Stimulated activated naive B cell treated with anti-CD40 and anti-IgM and Interleukin-4, amounts not matched to agents 10 μg/mL and 1 μg/mL and 100 μg/mL, for 72 hours (primary cell): ENCODE measurements at places on chromosomes 3 and 15.

GRCh38 chr3:14352002-14352627, 50.3 kb upstream of the SLC6A6 start:
- DNase-seq: no peak

DNA sequence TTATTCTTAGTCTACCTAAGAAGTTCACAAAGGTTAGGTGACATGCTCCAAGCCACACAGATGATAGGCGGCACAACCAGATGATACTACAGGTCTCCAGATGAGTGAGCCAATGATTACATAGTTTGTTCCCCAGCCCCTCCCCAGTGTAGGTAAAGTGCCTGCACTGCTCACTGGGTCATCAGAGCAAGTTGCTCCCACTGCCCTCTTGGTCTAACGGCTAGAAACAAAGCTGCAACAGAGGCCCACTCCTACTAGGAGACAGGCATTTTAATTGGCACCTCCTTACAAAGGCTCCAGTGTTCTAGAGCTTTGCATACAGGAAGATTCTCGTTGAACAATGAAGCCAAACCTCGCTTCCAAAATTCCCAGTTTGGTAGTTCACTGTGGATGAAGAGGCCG, 47.3 kb downstream of the TMEM44 start:
- no peak for DNase-seq

DNA sequence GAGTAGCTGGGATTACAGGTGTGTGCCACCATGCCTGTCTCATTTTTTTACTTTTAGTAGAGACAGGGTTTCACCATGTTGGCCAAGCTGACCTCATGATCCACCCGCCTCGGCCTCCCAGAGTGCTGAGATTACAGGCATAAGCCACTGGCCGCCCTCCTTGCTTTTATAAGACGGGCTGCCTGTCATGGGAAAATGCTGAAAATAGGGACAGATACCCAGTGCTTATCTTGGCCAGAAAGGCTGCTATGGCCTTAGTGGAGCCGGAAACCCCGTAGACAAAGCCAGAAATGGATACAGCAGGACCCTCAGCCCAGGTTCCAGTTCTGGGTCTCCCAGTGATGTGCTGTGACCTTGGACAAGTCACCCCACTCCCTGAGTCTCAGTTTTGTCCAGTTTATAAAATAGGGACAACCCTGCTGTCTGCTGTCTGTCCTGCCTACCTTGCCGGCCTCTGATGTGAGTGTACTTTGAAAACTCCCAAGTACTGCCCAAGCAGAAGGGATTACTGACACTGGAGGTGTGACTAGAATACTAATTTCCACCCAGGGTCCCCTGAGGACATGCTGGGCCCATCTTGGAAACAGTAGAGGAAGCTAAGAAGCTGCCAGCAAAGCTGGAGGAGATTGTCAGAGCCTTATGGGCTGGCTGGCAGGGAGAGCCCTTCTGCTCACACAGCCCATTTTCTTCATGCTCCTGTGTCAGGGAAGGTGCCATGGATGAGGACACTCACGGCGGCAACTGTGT, 59.6 kb downstream of the BDH1 start:
- DNase-seq: no peak

- DNase-seq: no peak
Observed at GRCh38 chr3:139601191-139601961, 61.8 kb upstream of the RBP1 start.

DNA sequence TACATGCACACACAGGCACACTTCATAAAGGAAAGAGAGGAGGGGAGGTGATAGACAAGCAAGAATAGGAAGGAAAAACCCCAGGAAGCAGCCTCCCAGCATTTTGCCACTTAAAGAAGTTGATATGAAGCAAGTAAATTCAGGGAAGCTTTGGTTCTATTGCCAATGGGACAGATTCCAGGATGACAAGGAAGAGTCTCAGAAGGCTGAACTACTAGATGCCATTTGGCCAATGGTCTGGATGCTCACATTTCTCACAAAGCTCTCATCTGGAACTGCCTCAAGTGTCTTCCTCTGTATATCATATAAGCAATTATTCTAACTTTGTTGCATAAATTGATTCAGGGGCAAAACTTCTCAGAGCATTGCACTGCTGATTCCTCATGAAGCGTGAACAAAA, 78.8 kb upstream of the STRIT1 start:
- DNase-seq: no peak

DNA sequence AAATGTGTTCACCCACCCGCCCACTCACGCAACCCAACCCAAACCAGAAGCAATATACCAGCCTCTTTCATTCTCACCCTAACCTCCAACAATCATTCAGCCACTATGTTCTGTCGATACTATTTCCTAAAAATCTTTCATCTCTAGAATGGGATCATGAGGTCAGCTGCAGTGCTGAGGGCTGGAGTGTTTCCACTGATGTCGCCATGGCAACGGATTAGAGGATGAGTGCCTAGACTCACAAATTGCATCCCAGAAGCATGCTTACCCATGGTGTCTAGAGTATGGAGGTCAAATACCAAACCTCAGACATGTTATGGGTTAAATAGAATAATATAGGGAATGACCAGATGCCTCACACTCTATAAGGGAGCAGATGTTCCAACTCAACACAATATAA, 138.5 kb downstream of the GABRB3 start:
- DNase-seq: no peak

DNA sequence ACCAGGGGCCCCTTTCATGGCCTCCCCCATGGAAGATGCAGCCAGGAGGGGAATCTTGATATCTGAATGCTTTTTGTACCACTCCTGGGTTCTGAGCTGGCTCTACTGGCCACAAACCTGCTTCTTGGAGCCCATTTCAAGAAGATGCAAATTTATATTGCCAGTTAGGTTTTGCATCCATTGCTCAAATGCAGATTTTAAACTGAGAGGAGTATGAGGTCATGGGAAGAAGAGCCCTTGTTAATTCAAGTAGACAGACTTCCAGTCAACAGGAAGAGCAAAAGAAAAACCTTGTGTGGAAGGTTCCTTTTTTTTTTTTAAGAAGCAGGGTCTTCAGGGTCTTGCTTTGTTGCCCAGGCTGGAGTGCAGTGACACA, 133.5 kb downstream of the PDZRN3 start:
- DNase-seq: no peak

GRCh38 chr15:60423537-60423936, 25.8 kb upstream of the ANXA2 start:
- DNase-seq: no peak

DNA sequence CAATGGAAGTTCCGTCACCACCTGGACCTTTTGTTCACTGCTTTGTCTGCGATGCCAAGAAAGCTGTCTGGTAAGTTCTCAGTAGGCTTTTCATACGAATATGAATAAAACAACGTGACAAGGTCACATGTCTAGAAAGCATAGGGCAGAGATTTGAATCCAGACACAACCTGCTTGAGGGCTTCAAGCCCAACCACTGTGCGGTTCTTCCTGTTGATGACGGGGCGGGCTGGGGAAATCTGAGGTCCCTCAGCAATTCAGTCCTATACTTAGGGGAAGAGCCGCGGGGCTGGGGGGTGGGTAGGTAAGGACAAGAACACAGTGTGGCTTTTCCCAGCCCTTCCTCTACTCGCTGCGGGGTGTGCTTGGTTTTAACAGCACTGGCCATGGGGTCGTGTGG, 32.4 kb upstream of the SMAD3 start:
- DNase-seq: no peak

DNA sequence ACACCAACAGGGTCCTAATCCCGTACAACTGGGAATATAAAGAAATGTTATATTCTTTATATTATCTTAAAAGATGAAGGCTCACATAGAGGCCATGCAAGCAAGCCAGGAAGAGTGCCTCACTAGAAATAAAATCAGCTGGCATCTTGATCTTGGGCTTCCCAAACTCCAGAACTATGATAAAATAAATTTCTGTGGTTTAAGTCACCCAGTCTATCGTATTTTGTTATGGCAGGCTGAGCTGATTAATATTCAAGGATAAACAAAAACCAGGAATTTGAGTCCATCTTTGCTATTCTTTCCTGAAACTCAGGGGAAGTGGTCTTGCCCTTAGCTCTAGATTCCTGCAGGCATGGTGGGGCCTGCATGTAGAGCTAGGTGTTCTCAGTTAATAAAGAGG, 42.7 kb downstream of the ATOSA start:
- no peak for DNase-seq

- DNase-seq: no peak
Observed at GRCh38 chr15:80659375-80659774, 35.7 kb upstream of the ABHD17C start.

GRCh38 chr3:129352650-129353588, 74.2 kb downstream of the HMCES start:
- no peak for DNase-seq

DNA sequence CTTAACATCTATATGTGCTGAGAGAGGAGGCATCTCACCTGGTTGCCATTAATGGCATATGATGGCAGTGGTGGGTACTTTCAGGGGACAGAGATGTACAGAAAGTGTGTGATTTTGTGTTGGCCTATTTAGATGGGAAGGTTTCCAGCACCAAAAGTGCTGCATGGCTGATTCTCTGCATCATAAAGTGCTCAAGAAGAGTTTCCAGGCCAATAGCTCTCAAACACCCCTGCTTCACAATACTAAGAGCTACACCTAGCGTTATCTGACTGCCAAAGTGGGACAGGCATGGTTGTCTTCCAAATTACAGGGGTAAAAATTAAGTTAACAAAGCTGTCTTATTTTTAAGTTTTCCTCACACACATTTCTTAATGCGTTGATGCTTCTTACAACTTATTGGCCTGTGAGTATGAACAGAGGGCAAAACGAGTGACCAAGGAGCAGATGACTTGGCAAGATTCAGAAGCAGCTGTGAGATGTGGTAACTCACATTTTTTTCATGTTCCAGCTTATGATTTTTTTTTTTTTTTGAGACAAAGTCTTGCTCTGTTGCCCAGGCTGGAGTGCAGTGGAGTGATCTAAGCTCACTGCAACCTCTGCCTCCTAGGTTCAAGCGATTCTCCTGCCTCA, 41.4 kb upstream of the VEPH1 start:
- no peak for DNase-seq

DNA sequence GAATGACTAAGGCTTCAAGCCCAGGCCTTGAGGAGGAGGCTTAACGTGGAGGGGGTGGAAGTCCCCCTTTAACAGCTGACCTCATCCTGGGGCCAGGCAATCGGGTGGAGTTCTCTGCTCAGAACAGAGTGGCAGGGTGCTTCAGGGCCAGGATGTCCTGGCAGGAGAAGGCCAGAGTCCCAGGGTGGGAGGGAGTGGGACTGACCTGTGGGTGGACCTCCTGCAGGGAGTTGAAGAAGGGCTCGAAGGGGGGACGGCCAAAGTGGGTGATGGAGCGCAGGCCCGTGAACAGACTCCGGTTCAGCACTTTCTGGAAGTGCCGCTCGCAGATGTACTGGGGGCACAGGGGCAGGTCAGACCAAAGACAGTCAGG, 19.6 kb downstream of the DUOX2 start:
- DNase-seq: no peak

DNA sequence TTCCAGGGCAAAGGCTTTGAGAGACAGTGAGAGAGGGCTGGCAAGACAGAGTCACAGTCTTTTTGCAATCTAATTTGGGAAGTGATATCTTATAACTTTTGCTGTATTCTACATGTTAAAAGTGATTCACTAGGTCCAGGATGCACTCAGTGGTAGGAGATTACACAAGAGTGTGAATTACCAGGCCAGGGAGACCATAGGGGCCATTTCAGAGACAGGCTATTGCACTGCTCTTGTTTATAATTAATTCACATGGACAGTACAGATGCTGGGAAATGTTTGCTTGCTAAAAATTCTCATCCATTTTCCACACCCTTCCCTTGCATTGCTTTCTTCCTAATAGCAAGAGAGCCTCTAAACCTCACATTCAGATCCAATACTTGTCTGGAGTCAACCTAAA, 22.6 kb upstream of the POMGNT2 start:
- no peak for DNase-seq
